Activated T-helper 1 cell treated with anti-CD3 and anti-CD28 coated beads, Interleukin-2, amount 50 U/mL, for 16 hours (primary cell): ENCODE measurements at places on chromosomes 5 and 9.

GRCh38 chr9:27542508-27542907, 12.9 kb upstream of the MOB3B start:
- no peak for DNase-seq

GRCh38 chr5:58012801-58013315, 447.0 kb downstream of the PLK2 start:
- DNase-seq, result no peak

DNA sequence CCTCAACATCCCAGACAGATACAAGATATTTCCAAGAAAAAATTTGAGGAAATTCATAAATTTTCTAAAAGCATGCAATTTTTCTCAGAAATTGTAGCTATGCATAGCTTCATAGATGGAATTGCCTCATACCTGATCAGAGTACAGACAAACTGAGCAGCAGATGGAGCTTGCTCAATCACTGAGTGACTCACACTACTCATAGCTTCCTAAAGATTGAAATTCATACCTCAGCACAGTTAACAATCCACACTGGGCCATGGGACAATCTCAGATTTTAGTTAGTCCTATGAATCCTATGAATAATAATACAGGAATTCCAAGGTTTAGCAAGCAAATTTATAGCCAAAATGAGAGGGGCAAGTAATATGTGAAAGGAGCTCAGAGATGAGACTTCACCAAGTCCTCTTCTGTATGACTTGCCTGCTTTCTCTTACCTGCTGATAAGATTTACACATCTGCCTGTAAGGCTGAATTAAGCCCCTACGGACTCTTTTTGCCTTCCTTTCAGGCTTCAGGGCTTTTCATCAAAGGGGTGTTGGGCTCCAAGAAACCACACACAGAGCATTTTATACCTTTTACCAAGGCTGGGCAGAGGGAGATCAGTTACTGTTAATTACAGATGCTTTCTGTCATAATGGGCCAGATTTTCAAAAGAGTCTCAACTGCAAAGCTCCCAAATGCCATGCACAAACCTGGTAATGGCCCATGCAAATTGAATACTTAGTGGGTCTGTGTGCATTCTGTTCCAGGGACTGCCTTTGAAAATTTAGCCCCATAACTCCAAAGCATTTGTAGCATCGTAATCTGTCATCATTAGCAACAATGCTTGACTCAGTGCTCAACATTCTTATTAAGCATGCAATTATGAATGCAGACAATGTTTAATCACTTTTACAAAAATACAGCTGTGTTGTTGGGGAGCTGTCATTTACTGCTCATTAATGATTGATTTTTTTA, 439.3 kb downstream of the DTWD2 start:
- DNase-seq, result no peak

DNA sequence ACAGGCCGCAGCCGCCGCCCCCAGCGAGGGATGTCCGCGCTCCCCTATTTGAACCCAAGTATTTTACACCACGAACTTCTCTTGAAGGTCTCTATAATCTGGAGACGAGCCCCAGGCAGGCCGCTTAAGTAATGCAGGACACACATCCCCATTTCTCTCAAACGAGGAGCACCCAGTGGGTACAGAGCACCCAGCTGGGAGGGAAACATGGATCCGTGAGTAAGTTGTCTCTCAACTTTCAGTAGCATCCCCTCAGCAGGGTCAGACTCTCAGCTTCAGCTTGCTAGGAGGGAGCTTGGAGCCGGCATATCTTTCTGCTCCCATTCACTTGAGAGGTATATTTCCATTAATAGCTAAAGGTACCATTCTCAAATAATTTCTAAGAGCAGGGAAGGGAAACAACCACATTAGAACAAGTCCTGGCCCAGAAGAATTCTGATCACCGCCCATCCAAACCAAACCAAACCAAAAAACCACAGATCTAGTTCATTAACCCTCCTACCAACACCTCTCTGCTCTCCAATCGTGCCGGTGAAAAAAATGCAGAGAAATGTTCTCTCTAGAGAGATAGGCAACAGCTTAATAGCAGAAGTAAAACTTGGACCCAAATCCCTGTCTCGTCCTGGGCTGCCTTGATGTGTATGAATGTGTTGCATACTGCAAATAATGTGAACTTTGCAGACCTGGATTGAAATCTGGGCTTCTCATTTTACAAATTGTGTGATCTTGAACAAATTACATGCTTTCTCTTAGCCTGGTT, 910 bp downstream of the TDRD7 start:
- no peak for DNase-seq
